Naive B cell (primary cell): ENCODE measurements at places on chromosomes 16 and 17. TPM values are rescaled to one million over a fixed set of nuclear protein-coding genes. Genes with fewer than 3 reads are reported as not detected.

GRCh38 chr17:68035131-68035522 is 408 bp upstream of the KPNA2 start:
- no peak for DNase-seq
- no peaks in the 10 kb centered on the region for H3K36me3 ChIP-seq
- peak overlapping the region; percentile 94 for H3K27ac ChIP-seq

DNA sequence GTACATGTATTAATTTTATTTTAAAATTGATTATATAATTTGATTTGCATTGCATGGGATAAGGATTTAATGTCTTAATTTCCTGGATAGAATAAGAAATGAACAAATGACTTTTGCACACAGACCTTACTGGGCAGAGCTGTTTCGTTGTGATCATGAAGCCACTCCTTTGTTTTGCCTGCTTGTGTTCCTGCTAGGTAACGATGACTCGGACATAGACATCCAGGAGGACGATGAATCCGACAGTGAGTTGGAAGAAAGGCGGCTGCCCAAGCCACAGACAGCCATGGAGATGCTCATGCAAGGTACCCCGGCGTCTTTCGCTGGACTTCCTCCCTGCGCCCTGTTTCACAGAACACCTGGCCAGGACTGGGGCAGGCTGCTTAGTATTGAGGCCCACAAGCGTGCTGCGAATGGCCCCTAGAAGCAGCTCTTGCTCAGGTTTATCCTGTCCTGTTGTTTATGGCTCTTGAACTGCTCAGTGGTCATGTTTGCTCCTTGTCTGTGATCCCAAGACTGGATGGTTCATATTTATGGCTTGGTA is 29.6 kb downstream of the CLUAP1 start:
- H3K36me3 ChIP-seq, result no peaks in the 10 kb centered on the region
- H3K27me3 ChIP-seq, result no peaks in the 10 kb centered on the region
- no peak overlapping the region for H3K27ac ChIP-seq
- peaks cover 18% of the 10 kb centered on the region for H3K4me1 ChIP-seq
- DNase-seq, result no peak
- no peak overlapping the region for H3K4me3 ChIP-seq

- DNase-seq, result no peak
- peaks cover 7% of the 10 kb centered on the region for H3K27me3 ChIP-seq
- no peaks in the 10 kb centered on the region for H3K36me3 ChIP-seq
- H3K4me1 ChIP-seq, result no peaks in the 10 kb centered on the region
- no peak overlapping the region for H3K4me3 ChIP-seq
These were observed 95.0 kb upstream of the PSMD7 start for GRCh38 chr16:74201576-74201975.

- H3K27me3 ChIP-seq, result no peaks in the 10 kb centered on the region
- no peaks in the 10 kb centered on the region for H3K36me3 ChIP-seq
These were observed 870.2 kb upstream of the GOT2 start for GRCh38 chr16:59604354-59604753.

DNA sequence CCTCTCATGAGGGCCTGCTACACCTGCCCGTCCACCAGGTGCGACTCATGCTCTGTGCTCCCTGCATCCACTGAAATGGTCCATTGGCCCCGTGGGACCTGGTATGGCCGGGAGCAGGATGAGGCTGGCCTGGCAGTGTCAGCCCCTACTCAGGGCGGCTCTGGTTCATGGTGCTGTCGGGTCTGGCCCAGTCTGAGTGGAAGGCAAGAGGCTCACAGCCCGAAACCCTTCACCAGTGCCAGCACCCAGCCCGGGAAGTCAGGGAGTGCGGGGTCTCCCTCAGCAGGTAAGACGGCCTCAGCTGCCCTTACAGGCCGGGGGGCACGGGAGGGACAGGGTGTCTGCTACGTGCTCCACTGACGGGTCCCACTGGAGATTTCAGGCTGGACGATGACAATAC is 40.5 kb upstream of the RASD1 start:
- H3K4me3 ChIP-seq, result no peak overlapping the region
- no peak for DNase-seq
- H3K27me3 ChIP-seq, result no peaks in the 10 kb centered on the region
- H3K4me1 ChIP-seq, result no peaks in the 10 kb centered on the region
- no peaks in the 10 kb centered on the region for H3K36me3 ChIP-seq
- no peak overlapping the region for H3K27ac ChIP-seq

The CCDC144A gene
- not detected for polyA plus RNA-seq

The C17orf113 gene
- 0.13 TPM for polyA plus RNA-seq

- DNase-seq, result no peak
- H3K4me3 ChIP-seq, result no peak overlapping the region
- H3K27me3 ChIP-seq, result no peaks in the 10 kb centered on the region
- no peaks in the 10 kb centered on the region for H3K36me3 ChIP-seq
- H3K27ac ChIP-seq, result no peak overlapping the region
- H3K4me1 ChIP-seq, result peaks cover 13% of the 10 kb centered on the region
These were observed 29.8 kb downstream of the CDC27 start for GRCh38 chr17:47159315-47159714.

DNA sequence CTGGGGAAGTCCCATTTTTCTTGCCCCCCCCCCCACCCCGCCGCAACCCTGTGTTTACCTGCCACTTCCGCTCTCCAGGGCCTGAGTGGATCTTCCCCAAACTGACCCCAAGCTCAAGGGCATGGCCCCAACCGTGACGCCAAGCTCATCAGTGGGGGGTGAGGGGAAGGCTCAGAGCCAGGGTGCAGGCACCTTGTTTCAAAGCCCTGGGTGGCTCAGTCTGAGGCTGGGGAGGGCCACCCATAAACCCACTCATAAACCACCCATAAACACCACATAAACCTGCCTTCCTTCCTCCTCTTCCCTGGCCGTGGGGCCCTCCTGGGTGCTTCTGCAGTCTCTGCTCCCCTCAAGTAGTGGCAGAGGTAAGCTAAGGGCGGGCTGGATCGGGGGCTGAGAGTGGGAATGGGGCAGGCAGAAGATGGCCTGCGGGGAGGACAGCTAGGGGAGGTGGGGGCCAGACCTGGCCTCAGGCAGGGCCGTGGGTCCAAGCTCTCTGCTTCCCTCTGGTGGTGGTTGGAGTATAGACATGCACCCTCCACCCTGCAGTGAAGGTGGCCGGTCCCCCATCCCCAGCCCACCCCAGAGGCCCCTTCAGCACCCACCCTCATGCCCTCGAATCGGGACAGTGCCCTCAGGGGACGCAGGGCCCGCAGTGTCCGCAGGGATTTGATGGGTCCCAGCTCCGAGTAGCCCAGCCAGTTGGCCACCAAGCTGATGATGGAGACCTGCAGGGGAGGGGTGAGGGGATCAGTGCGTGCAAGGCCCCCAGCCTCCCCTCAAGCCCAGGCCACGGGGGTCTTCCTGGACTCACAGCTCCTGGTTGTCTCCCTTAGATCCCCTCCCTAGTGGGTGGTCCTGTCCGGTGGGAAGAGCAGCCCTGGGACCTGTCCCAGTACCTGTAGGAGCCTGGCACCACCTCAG is 14.6 kb upstream of the CD79B start:
- DNase-seq, result peak; percentile 76
- peak overlapping the region; percentile 91 for H3K27ac ChIP-seq
- no peaks in the 10 kb centered on the region for H3K27me3 ChIP-seq
- no peaks in the 10 kb centered on the region for H3K36me3 ChIP-seq

- H3K36me3 ChIP-seq, result no peaks in the 10 kb centered on the region
- H3K4me3 ChIP-seq, result no peak overlapping the region
- no peak overlapping the region for H3K27ac ChIP-seq
- H3K27me3 ChIP-seq, result peaks cover 20% of the 10 kb centered on the region
- H3K4me1 ChIP-seq, result peaks cover 12% of the 10 kb centered on the region
- DNase-seq, result no peak
These were observed 86.4 kb downstream of the NOG start for GRCh38 chr17:56679777-56680422.

The SEPTIN1 gene
- polyA plus RNA-seq, result 102 TPM

DNA sequence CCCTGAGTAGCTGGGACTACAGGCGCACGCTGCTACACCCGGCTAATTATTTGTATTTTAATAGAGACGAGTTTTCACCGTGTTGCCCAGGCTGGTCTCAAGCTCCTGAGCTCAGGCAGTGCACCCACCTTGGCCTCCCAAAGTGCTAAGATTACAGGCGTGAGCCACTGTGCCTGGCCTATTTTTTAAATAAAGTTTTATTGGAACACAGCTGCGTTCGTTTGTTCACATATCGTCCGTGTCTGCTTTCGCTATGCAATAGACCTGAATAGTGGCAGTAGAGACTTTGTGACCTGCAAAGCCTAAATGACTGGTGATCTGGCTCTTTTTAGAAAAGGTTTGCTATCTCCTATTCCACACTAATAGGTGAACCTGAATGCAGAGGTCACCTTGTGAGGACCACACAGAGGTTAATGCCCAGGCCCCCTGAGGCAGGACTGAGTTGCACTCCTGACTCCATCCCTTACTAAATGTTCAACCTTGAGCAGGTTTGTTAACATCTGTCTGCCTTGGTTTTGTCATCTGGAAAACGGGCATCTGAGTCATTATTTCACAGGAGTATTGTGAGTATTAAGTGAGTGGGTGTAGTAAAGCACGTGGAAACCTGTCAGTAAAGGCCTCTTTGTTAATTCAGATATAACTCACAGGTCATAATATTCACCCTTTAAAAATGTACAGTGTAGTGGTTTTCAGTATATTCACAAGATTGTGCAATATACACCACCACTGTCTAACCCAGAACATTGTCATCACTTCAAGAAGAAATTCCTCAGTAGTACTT is 157.5 kb upstream of the CACNG5 start:
- peaks cover 5% of the 10 kb centered on the region for H3K4me1 ChIP-seq
- no peaks in the 10 kb centered on the region for H3K27me3 ChIP-seq

DNA sequence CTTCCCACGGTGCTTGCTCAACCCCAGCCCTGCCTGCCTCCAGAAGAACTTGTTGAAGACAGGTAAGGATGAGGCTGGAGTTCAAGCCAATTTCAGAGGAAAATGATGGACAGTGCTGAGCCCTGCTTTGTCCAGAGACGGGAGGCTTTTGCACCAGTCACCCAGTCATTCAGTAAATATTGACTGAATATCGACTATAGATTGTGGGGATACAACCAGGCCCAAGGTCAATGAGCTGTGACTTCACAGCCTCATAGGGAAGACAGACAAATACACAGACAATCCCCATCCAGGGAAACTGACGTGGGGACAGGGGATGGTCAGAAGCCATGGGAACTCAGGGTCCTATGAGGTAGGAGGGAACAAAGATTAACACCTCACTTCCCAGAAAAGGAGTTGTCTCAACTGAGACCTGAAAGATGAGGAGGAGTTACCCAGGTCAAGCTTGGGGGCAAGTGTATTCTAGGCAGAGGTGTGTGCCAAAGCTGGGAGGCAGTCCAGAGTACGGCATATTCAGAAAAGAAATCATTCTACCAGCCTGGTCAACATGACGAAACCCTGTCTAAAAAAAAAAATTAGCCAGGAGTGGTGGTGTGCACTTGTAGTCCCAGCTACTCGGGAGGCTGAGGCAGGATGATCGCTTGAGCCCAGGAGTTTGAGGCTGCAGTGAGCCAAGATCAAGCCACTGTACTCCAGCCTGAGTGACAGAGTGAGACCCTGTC is 5.9 kb upstream of the DOC2A start:
- H3K4me3 ChIP-seq, result no peak overlapping the region
- no peaks in the 10 kb centered on the region for H3K36me3 ChIP-seq
- DNase-seq, result no peak
- H3K27me3 ChIP-seq, result peaks cover 6% of the 10 kb centered on the region
- H3K4me1 ChIP-seq, result peaks cover 16% of the 10 kb centered on the region

DNA sequence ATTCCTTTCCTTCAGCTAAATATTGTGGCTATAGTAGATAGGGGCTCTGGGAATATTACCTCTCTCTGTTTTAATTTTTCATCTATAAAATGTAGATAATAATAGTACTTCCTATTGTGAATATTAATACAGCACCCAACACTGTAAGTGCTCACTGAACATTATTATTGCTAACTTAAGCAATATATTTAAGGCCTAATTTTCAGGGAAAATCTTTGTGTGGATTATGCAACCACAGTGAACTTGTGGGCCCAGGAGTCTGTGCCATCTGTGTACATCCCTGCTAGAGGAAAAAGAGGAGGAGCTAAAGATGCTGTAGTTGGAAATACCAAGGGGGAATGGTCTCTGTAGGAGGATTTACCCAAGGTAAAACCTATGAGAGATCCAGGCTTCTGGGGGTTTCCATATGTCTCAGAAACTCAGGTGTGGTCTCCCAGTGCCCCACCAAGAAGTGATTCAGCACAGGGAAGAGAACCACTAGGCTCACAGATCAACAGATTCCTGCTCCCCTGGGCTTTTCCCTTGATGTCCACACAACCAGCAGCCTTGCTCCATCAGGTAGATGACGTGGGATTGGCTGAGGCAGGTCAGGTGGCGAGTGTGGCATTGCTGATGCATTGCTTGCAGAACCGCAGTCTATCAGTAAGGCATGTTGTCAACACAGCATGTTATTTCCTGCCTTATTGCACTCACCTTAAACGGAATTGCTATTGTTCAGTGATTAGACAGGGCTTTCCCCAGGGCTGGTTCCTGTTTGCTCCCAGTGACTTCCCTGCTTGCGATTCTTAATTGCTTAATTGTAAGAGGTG is 1.6 kb upstream of the N4BP1 start:
- H3K27me3 ChIP-seq, result no peaks in the 10 kb centered on the region
- peaks cover 8% of the 10 kb centered on the region for H3K36me3 ChIP-seq
- H3K27ac ChIP-seq, result peak overlapping the region; percentile 98
- peaks cover 30% of the 10 kb centered on the region for H3K4me1 ChIP-seq
- H3K4me3 ChIP-seq, result peak overlapping the region; percentile 55

DNA sequence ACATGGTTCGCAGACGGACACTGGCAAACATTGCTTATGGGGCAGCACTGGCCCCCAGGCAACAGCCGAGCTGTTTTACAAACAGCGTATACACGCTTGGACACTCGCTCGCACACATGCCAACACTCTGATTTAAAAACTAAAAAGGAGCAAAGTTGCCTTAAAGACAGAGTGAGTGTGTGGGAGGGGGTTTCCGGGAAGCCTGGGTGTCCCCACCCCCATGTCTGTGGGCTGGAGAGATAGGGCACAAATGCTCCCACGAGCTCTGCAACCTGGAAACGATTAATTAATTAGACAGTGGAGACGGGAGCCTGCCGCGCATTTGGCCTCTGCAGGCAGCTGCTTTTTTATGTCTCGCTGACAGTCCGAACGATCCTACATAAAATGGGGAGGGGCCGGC is 107.9 kb upstream of the ZNF469 start:
- H3K27ac ChIP-seq, result no peak overlapping the region
- no peak for DNase-seq
- no peak overlapping the region for H3K4me3 ChIP-seq
- H3K4me1 ChIP-seq, result no peaks in the 10 kb centered on the region
